ENCODE measurements at places on chromosomes 13 and 19.
A peak's percentile ranks its signal among the peaks of the same experiment; 100 is the strongest.

GRCh38 chr13:36918246-36919131 is 1.5 kb downstream of the SMAD9 start:
- DNase-seq: peak; percentile 56

DNA sequence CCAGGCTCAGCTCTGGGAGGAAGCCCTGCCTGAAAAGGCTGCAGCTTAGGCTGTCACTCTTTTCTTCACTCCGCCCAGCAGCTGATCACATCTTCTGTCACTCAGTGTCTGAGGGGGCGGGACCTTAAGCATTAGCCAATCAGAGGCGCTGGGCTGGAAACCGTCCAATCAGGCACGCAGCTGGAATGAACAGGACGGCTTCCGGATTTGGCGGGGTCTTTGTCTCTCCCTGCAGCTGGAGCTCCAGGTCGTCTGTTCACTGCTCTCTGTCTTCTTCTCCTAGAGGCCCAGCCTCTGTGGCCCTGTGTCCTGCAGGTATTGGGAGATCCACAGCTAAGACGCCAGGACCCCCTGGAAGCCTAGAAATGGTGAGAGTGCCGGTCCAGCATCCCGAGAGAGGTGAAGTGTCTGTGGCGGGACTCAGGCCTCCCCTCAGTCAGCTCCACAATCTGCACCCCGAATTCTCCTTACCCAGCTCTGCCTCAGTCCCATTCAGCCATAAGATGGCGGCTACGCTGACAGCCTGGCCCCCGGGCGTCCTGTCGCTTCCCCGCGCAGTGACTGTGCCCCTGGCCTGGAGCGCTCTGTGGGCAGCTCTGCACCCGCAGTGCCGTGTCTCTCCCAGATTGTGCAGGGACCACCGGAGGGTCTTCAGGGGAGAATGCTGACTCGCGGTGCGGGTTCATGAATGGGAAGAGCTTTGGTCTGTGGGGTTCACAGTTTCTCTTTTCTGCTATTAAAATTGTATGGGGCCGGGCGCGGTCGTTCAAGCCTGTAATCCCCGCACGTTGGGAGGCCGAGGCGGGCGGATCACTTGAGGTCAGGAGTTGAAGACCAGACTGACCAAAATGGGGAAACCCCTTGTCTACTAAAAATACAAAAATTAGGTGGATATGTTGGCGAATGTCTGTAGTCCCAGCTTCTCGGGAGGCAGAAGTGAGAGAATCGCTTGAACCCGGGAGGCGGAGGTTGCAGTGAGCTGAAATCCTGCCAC is at the start of gene ZNF66:
ZNF66 (plus strand) TSS at position 222 of the 994 bp plus-strand sequence; CDS start at position 366, 144 bp downstream.
- peak; percentile 96 for DNase-seq

- DNase-seq: no peak
Measured at GRCh38 chr13:98483601-98484288, 93.2 kb downstream of the STK24 start.

DNA sequence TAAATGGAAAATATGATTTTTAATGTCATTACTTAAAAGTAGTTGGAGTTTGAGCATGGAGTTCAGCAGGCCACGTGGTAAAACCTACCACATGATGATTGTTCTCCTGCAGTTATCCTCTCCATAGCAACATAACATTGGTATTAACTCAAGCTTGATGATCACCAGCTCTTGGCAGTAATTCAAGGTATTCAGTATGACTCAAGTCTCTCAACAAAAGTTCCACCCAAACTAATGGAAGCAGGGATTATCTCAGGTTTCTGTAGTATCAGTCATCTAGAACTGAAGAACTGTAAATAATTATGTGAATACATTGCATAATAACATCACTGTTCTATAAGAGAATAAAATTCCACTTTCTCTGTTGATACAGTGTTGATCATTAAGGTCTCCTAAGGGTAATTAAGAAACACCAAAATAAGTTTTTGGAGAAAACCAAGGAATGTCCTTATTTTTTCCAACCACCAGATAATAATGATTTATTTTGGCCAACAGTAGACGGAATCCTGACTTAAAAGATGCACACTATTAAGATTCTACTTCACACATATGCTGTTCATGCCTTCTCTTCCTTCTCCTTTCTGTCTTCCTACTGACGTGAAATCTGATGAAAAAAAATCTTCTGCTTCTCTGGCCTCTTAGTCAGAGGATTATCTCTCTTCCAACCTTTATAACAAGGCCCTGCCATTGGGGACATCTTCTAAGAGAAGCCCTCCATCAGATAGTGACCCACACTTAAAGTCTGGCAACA is 1092.3 kb downstream of the EFNB2 start:
- peak; percentile 16 for DNase-seq

GRCh38 chr13:54965881-54966280 is 1937.3 kb downstream of the OLFM4 start:
- no peak for DNase-seq

GRCh38 chr19:7254590-7254989 is 39.6 kb downstream of the INSR start:
- DNase-seq: no peak

DNA sequence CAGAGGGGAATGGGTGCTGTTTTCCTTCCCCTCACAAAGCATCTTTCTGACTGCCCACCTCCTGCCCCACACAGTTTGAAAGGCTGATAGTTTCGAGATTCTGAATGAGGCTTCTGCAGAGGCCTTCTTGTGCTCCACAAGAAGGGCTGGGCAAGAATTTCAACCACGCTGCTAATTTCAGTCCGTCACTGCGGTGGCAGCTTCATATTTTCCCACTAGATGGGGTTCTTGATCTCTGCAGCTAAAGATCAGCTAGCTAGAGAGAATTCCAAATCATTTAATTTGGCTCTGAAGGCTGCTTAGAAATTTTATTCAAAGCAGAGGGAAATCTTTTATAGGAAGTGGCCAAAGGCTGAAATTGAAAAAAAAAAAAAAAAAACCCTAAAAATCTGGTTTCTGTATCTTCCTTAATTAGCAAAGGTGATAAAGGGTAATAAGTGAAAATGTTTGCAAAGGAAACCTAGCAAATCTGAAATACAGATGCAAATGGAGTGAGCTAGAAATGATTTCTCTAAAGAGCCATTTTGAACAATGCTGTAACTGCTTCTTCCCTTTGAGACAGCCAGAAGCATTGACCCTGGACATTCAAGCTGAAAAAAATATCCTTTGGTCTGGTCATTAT is 38.0 kb upstream of the C13orf42 start:
- peak; percentile 6 for DNase-seq

DNA sequence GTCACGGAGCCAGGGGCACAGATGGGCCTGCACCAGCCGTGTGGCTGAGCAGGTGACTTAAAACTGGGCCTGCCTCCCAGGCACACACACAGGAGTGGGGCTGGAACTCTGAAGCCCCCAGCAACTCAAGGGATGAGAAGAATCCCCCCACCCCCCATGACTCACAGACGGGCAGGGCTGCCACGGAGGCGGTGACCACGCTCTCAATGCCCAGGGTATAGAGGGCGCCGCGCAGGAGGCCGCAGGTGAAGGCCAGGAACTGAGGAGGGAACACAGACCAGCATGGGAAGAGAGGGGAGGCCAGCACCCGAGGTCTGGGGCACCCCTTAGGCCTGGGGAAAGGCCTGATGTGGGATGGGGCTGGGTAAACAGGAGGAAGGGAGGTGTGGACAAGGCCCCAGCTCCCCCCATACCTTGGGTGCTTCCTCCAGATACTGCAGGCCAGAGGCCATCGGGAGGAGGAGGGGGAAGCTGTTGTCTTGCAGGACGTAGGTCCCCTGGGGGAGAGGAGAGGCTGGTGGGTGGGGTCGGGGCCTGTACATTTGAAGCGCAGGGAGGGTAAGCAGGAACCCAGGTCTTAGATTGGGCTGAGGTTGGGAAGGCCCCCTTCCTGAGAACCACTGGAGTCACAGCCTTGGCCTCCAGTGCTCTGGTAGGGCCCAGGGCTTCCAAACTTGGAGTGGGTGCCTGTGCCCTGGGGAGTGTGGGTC is 3.1 kb upstream of the NKPD1 start:
- no peak for DNase-seq

- DNase-seq: no peak
Measured at GRCh38 chr13:109370496-109370895, 415.9 kb downstream of the IRS2 start.

DNA sequence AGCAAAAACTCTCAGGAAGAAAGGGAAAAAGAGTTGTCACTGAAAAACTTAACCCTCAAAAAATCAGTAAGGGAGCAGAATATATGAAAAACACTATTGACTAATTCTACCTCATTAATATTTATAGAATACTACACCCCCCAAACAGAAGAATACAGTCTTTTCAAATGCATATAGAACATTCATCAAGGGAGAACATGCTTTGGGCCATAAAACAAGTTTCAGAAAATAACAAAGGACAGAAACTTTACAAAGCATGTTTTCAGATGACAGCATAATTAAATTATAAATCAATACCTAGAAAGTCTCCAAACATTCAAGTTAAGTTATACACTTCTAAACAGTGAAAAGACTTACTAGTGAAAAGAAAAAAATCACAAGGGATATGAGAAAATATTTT is 30.5 kb downstream of the SOHLH2 start:
- DNase-seq: no peak

DNA sequence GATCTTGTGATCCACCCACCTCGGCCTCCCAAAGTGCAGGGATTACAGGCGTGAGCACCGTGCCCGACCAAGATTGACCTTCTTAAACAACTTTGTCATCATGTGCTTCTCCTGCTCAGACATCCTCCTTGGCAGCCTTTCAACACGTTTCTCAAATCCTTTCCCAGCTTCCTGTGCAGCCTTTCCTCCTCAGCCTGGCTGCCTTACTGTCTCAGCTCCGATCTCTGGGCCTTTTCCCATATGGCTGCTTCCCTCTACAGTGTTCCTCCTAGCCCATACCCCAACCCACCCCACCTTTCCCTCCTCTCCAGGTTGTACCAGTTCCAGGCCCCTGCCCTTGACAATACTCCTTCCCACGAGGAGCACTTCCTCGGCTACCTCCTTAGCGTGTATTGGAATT is 7.2 kb downstream of the PHF11 start:
- DNase-seq: no peak

DNA sequence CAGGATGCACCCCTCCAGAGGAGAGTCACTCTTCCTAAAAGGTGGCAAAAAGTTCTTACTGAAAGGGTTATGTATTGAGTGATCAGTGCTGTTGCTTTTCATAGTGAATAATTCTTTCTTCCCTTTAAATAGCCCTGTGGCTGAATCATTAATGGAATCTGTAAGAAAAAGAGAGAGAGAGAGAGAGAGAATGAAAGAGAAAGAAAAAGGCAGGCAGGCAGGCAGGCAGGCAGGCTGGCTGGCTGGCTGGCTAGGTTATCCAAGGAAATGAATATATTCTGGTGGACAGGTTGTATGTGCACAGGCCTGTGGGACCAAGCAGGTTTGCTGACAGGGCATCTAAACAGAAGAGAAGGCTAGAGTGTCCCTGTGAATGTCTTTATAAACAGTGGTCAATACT is 100.5 kb downstream of the DLEU7 start:
- DNase-seq: no peak

DNA sequence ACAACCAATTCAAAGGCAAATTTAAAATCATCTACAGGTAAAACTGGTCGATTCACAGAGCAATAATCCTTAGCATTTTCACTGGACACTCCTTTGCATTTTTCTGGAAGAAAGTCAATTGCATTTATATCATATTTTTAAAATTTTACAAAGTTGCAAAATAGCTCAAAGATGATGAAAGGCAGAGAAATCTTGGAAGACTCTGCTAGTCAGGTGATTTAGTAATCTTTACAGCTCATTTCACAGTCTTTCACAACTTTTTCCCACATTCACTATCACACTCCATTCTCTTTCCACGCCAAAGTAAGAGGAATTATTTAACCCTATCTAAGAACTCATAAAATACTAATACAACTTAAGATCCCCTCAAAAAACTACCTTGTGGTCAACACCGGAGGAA is 1063.8 kb downstream of the EFNB2 start:
- no peak for DNase-seq

GRCh38 chr13:34587576-34587975 is 354.5 kb upstream of the NBEA start:
- DNase-seq: no peak

GRCh38 chr13:41465241-41465847 is 8.0 kb downstream of the RGCC start:
- no peak for DNase-seq

- no peak for DNase-seq
Measured at GRCh38 chr13:40186626-40187323, 479.7 kb downstream of the FOXO1 start.

DNA sequence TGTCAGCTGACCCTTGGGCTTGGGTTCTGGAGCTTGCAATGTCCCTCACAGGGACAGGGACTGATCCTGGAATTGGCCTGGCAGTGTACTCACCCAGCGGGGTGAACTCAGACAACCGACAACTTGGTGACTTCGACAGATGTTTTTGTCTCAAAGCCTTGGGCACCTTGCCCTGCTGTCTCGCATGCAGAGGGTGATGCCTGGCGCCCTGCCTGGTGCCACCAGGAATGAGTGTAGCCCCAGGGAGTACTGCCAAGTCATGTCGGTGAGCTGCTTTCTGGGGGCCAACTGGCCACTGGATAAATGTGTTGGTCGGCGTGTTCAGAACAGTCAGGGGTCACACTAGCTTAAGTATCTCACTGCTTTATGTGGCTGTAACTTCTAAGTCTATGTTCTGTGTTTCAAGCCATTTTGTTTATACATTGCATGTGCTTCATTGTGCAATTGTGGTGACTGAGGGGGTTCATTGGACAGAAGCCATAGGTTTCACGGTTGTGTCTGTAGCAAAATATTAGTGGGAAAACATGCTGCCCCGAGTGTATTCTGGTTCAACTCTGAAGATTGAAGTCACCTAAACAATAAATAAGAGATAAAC is 96.3 kb upstream of the TNFSF11 start:
- peak; percentile 53 for DNase-seq

- DNase-seq: no peak
Measured at GRCh38 chr19:34257559-34257924, 3.2 kb downstream of the GARRE1 start.

DNA sequence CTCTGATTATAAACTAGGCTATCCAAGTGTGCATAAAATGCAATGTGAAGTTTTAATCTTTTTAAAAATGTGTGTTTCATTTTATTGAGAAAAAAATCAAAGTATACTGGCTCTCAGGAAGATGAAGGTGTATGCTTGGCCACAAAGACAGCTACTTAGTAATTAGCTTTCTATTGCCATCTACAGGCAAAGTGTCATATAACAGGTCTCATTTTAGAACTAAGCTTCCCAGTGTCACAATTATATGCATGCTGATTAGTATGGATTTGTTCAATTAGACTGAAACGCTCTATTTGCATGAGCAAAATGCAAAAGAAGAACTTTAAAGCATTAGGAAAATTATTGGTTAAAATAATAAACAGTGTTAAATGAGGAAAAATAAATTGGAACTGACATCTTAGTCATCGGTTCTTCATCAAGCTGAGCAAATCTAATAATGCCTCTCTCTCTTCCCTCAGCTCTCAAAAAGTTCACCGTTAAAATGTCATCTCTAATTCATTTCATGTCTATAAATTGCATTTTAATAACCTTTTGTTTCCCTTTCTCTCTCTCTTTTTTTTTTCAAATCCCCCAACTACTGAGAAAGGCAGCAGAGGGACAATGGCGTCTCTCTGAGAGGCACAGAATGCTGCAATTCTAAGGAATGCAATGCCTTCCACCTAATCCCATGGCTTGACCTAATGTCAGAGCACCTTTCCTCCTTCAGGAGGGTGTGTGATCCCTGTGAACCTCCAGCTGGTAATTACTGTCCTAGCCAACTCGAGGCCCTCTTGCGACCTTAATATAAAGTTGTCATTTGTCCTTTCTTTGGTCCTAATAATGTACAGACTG is 313.1 kb upstream of the MAB21L1 start:
- DNase-seq: peak; percentile 35

Measured in NCI-H1105 treated with DMSO at 0.1 percent for 48 hours (cell line).